ENCODE measurements at places on chromosomes 16 and 17.

GRCh38 chr17:4184811-4185210, 41.8 kb downstream of the CYB5D2 start:
- DNase-seq = no peak

DNA sequence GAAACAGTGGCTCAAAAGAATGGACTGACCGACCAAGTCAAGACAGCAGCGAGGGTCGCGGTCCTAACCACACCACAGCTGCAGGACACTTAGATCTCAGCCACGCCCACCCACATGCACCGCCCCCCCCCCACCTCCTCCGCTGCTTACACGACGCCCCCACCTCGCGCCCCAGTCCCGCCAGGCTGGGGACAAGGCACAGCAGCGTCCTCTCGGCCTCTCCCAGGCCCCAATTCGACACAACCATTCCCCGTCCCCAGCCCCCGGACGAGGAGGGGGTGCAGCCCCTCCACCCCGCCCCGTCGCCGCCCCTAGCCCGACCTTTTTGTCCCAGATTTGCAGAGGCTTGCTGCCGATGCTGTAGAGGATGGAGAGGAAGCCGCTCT, 477 bp downstream of the CFAP20 start:
- DNase-seq = peak; percentile 34

GRCh38 chr17:82497483-82498405, 21.8 kb upstream of the FOXK2 start:
- peak; percentile 31 for DNase-seq

DNA sequence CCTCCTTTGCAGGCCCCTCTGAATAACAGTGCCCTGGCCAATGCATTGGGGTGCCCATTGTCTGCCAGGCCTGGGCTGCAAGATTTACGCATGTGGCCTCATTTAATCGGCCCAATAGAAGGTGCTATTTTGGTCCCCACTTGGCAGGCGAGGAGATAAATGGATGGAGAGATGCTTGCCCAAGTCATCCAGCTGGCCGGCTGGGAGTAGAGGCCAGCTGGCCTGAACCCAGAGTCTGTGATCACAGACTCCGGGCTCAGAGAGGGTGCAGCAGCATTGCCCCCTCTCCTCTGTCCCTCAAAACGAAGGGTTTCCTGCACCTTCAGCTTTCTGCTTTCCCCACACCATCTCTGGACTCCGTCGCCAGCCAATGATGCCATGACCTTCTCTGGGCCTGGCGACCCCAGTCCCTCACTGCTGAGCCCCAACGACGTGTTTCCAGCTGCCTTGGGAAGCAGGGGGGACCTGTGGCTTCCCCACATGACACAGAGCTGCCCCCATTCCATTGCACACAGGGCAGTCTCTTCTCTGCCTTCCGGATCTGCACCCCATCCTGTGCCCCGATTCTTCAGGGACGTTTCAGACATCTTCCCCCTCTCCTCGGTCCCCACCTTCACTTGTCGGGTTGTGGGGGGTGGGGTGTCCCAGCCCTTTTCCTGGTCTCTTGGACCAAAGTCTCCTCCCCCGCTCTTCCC, 3.5 kb upstream of the ADGRG1 start:
- no peak for DNase-seq

DNA sequence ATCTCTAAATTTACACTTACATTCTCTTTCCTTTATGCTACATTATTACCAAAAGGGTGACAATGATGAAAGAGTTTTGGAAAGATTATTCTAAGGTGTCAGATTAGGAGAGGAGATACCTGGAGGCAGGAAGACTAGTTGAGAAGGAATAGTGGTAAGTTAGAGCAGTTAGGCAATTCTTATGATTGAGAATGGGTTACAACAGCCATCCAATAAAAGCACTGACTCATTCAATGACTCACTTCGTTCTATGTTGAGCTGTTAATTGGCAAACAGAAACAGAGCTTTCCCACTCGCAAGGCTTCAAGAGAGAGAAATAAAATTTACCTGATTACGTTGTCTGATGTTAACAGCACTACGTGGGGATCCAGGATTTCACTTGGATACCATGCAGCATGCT, 5.8 kb downstream of the NUP88 start:
- DNase-seq = no peak

DNA sequence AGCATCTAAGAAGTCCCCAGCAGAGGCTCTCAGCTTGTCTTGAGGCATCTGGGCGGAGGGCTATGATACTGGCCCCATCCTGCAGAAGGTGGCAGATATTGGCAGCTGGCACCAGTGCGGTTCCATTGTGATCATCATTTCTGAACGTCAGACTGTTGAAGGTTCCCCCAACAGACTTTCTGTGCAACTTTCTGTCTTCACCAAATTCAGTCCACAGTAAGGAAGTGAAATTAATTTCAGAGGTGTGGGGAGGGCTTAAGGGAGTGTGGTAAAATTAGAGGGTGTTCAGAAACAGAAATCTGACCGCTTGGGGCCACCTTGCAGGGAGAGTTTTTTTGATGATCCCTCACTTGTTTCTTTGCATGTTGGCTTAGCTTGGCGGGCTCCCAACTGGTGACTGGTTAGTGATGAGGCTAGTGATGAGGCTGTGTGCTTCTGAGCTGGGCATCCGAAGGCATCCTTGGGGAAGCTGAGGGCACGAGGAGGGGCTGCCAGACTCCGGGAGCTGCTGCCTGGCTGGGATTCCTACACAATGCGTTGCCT, at the start of gene CIITA:
Gene CIITA, plus strand, starts transcription at position 404 of the 543 bp plus-strand sequence. Its CDS starts 129 bp downstream, at position 533.
- no peak for DNase-seq

DNA sequence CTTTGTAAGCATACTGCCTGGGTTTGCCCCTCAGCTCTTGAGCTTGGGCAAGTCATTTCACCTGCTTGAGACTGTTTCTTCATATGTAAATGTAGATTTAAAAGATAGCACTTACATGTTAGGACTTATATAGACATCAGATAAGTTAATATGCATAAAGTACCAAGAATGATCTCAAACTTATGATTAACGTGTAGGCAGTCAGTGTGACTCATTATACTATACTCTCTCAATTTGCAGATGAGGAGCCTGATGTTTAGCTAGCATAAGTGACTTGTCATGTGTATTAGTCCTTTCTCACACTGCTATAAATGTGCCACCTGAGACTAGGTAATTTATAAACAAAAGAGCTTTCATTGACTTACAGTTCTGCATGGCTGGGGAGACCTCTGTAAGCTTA, 690.5 kb downstream of the KCNJ2 start:
- DNase-seq = no peak

DNA sequence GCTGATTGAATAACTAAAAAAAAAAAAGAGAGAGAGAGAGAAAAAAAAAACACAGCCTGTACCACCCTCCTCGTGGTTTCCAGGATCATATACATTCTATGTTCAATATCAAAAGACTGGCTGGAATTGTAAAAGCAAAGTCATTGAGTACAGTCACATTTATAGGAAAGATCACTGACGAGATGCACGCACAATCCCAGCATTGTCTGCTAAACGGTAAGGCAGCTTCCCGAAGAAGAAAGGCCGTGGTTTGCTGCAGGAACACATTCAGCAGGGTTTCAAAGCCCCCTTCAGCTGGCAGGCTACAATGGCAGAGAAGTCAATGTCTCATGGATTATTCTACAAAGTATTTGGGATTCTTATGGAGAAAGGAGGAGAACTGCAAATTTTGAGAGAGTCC, 9.3 kb downstream of the NQO1 start:
- DNase-seq = no peak

- no peak for DNase-seq
These were observed 90.2 kb downstream of the MRM1 start for GRCh38 chr17:36691606-36692005.

DNA sequence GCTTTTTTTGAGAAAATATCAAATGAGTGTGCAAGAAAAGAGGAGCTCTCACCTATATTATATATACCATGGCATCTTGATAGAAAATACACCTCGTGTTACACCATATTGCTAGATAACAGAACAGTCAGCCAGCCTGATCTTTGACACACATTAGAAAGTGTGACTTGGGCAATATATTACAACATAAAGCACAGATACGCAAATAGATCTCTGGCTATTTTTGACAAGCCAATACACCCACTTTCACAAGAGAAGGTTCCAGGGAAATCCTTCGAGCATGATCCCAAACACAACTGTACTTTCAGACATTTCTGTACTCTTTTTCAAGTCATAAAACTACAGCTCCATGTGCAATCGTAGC, 9.4 kb downstream of the GGA2 start:
- DNase-seq = no peak

DNA sequence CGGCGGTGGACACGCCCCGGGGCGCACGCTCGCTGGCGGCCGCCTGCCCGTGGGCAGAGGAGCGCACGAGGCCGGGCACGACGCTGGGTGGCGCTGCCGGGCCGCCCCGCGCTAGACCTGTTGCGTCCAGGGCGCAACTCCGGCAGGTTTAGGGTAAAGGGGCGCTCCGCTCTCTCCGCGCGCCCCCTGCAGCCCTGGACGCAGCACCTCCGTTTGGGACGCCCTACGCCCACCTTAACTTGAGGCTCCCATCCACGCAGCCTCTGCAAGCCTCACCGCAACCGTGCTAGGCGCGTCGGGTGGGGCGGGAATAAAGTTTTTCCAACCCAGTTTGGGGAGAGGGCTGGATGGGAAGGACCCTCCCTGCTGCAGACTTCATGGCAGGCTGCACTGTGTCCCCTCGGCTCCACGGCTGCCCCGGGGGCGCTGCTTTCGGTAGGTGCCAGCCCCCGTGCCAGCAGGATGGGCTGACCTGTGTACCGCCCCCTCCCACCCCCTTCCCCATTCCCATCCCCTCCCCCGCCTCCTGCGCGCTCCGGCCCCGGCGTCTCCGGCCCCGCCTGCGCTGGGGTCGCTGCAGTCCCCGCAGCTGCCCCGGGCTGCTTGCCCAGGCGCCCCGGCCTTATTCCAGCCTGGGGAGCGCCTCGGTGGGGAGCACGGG, at the start of gene SYT17:
Gene SYT17, plus strand, starts transcription at position 531 of the 661 bp plus-strand sequence. CDS start 407 bp downstream, outside the sequence.
- peak; percentile 87 for DNase-seq

DNA sequence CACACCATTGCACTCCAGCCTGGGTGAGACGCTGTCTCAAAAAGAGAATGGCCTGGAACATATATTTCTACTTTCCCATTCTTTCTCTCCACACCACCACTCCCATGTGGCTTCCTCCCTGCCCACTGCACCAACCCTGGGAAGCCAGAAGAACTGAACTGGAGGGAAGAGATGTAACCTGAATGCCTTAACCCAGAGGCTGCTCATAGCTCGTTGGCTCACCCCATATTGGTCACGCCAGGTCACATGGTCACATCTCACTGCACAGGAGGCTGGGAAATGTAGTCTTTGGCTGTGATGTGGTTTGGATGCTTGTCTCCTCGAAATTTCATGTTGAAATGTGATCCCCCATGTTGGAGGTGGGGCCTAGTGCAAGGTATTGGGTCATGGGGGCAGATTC, 5.9 kb upstream of the DNAH17 start:
- DNase-seq = no peak

GRCh38 chr17:82918508-82918907, 78.7 kb upstream of the ZNF750 start:
- DNase-seq = no peak

DNA sequence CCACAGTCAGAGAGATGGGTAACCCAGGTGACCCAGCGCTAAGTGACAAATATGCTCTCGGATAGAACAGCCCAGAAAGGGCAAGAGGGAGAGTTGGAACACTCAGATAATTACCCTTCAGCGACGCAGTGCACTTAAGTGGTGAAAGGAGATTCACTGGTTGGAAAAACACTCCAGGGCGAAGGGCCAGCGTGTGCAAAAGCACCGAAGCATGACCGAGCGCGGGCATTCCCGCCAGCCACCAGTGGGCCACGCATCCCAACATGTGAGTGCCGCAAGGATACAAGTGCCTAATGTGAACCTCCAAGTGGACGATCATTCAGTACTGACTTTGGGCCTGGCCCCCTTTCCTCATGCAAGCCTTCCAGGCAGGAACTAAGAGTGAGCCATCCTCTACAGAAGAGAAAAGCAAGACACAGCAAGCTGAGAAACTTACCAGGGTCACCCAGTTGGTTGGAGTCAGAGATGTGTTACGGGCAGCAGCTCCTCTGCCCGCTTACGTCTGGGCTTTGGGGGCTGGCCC, 258.4 kb downstream of the C16orf95 start:
- no peak for DNase-seq

- DNase-seq = no peak
These were observed 8.3 kb downstream of the ALKBH5 start for GRCh38 chr17:18191967-18192366.

DNA sequence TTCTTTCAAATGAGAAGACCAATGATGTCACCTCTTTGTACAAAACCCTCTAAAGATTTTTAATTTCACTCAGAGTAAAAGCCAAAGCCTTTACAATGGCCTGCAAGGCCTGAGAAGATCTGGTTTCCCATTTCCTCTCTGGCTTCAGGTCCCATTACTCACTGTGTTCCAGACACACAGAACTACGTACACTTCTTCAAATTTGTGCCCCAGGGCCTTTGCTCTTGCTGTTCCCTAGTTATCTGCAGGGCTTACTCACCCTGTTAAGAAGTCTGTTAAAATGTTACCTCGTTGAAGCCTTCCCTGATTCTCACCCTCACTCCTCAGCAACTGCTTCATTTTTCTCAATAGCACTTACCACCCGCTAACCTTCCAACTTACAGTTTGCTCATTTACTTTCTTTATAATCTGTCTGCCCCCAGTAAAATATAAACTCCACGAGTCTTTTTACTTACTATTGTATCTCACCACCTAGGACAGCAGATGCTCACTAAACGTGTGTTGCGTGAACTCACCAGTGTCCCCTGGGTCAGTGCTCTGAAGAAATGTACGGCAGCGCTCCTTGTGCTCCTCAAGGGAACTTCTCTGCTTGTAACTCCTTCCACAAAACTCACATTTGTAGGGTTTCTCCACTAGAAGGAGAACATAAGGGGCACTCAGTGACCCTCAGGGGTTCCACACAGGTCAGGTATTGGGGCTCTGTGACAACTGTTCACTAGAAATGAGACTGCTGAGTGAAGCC, 50.2 kb downstream of the GRB7 start:
- no peak for DNase-seq

DNA sequence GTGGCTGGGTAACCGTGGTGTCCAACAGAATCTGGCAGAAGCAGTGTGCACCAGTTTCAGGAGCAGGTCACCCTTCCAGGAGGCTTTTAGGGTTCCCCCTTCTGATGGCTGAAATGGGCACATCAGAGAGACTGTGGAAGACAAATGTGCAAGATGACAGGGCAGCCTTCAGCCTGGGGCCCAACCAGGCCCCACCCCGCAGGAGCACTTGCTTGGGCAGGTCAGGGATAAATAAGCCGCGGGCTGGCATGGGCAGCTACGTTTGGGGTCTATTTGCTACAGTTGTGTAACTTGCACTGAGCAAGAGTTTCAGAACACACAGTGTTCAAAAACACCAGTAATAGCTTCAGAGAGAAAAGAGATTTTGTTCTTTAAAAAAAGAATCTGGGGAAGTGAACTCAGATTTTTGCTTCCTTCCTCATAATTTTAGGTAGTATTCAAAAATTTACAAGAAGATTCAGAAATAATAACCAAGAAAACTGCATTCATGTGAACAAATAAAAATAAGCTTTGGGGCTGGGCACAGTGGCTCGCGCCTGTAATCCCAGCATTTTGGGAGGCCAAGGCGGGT, 44.9 kb upstream of the BAHCC1 start:
- no peak for DNase-seq

- no peak for DNase-seq
These were observed 9.5 kb upstream of the TEKT3 start for GRCh38 chr17:15350777-15351477.

Data from endothelial cell (in vitro differentiated cells).